Activated T-helper 1 cell treated with Interleukin-2 at 50 U/mL for 16 hours (primary cell): ENCODE measurements at places on chromosomes 7 and 10.

DNA sequence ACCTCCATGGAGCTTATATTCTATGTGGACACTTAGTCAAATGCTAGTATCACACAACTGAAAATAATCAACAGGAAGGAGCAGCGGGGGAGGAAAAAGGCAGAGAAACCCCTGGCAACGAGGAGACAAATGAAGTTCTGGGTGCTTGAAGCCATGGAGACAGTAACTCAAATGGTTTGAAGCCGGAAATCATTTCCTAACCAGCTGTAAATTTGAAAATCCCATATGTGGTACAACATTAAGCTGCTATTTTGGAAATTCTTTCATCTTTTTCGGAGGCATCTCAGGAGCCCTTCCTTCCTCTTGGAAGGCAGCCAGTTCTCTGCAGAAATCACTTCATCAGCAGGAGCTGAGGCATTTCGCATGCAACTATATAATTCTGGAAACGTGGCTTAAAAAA, 91.4 kb downstream of the PPP1R3C start:
- no peak for DNase-seq

- DNase-seq = no peak
Measured at GRCh38 chr7:12570534-12571461, at the start of gene SCIN. Gene SCIN, plus strand, starts transcription at chr7:12570720. Its CDS starts 67 bp downstream, at chr7:12570787.

- no peak for DNase-seq
Measured at GRCh38 chr7:123751821-123752220, 3.0 kb upstream of the WASL start.

DNA sequence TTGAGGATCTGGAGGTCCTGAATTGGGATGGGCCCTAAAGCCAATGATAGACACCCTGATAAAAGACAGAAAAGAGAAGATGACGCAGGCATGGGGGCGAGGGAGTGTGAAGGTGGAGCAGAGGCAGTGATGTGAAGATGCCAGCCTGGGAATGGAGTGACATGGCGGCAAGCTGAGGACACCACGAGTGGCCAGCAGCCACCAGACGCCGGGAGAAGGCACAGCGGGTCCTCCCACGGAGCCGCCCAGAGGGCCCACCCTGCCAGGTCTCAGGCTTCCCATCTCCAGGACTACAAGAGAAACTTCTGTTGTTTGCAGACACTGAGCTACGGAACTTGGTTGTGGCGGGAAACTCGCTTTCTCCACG, 44.9 kb downstream of the DPYSL4 start:
- DNase-seq = no peak

GRCh38 chr10:47406870-47407691, 23.0 kb upstream of the ZNF488 start:
- no peak for DNase-seq

DNA sequence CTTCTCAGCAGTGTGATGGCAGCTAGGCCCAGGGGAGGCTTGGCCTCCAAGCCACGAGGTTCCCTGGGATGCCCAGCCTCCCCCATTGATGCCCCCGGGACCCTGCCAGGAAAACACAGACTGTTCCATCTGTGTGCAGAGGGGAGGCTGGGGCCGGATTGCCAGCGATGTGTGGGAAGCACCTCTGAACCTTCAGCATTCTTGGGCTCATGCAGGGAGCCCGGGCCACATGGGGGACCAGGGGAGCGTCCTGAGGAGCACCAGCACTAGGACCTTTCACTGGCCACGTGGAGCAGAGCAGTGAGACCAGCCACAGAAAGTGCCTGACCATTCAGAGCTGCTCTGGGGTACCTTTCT, 2.6 kb downstream of the IMPDH1 start:
- no peak for DNase-seq

DNA sequence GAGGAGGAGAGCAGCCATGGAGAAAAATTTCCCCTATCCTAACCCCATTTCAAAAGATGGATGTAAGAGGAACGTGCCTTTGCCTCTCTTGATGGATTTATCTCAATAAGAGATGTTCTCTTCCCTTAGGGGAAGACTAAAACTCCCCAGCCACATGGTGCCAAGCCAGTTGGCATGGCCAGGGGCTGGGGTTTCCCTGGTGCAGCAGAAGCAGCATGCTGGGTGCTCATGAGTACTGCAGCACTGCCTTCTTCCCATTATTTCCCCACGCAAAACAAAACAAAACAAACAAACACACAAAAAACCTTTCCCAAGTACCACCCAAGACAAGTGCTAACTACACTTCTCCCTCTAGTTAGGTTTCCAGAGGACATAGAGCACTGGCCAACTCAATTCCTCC, 97.2 kb downstream of the DOCK4 start:
- DNase-seq = no peak

DNA sequence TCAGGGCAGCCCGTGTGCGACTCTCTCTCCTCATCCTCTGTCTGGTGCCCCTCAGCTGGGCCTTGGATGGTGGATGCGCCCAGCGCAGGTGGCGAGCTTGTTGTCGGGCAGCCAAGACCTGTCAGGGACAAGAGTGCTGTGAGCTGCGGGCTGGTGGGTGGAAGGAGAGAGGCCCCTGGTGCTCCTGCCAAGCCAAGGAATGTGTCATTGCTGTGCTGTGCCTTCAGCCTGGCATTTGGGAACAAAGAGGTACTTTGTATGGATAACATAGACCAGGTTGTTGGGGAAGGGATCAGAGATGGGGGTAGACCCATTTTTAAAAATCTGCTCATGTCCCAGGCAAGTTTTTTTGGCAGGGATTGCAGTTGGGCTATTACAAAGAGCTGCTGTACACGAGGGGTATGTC, 120.9 kb downstream of the PKD1L1 start:
- DNase-seq = no peak

- DNase-seq = no peak
Measured at GRCh38 chr10:125011926-125012705, 70.2 kb downstream of the ZRANB1 start.

DNA sequence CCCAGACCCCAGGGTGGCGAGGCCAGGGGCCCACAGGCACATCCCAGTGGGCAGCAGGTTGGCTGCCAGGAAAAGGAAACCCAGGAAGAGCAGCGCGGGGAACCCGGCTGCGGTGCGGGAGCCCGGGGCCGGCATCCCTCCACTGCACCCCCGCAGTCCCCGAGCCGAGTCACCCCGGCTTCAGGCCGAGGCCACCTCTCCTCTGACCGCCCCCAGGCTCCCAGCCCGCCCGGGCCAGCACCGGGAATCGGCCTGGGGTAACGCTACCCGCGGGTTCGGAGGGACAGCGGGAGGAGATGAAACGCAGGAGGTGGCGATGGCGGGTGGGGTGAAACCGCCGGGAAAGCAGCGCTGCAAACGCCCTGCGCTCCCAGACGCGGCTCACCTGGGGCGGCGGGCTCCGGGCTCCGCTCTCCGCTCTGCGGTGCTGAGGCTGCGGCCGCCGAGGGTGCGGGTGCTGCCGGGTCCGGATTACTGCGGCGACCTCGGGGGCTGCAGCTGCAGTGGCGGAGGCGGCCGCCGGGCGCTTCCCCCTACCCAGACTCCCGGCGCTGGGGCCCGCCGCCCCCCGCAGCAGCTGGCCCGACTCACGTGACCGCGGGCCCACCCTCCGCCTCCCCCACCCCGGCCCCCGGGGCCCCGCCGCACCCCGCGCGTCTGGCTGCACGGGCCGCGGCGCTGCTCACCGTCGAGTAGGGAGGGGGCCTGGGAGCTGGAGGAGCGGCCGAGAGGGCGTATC, at the start of gene SCRN1:
Gene SCRN1 (minus strand): TSS at position 545 of the 739 bp plus-strand sequence. CDS start 20,734 bp downstream, outside the sequence.
- DNase-seq = peak; percentile 3

- DNase-seq = no peak
Measured at GRCh38 chr10:119336599-119336998, 129.2 kb downstream of the GRK5 start.

DNA sequence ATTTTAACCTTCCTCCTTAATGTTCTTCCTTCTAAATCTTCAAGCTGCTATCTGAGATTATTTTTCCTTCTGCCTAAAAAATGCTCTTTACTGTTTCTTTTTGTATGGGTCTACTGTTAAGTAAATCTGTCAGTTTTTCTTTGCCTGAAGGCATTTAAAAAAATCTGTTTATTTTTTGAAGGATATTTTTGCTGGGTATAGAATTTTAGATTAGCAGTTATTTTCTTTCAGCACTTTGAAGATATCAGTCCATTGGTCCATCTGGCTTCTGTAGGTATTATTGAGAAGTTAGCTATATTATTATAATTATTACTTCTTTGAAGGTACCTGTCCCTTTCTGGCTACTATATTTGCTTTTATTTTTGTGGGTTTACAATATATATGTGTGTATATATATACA, 171.4 kb downstream of the BBS9 start:
- DNase-seq = no peak

DNA sequence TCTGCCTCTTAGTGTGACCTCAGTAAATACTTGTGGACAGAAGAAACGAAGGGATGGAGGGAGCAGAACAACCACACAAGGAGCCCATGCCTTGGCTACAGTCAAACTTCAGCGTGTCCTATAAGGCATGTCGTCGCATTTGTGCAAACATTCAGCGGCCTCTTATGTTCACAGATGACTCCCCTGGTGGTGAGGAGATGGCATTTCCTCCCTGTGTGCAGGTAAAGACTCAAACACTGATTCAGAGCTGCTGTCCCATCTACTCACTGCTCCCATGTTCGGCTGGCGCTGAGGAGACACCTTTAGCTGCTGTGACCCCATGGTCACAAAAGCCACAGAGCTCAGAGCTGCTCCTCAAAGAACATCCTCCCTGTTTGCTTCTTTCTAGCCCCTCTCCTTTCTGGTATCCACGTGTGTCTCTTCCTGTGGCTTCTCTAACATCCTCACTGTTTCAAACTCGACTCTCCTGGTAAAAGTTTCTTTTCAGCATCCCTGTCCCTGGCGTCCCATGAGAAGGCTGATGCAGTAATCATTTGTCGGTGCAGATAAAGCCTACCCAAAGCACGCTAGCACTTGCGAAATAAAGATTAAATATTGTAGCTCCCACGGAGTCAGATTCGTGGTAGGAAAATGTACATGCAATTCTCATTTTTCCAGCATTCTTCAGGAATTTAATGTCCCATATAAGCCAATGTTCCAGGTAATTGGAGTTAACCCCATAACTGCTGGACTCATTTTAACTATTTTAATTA, 124.9 kb upstream of the NEBL start:
- DNase-seq = no peak

- no peak for DNase-seq
Measured at GRCh38 chr7:15891151-15891881, 204.8 kb upstream of the MEOX2 start.

DNA sequence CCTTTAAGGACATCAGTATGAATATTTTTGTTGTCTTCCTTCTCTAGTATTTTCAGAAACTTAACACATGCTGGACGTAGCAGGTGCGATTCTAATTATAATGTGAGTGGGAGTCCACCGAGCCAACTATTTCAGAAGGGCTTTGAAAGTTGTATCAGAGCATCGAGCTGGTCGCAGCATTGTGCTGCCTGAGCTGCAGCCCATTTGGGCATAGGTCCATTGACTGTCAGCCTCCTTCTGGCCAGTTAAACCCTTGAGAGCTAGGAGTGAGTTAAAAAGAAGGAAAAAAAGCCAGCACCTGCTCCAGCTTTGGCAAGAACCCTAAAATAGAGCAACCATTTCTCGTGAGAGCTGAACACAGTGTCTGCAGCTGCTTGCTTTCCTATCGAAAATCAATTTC, 47.8 kb downstream of the SLC35G1 start:
- DNase-seq = no peak

- no peak for DNase-seq
Measured at GRCh38 chr7:25804154-25804553, 347.8 kb upstream of the NFE2L3 start.

DNA sequence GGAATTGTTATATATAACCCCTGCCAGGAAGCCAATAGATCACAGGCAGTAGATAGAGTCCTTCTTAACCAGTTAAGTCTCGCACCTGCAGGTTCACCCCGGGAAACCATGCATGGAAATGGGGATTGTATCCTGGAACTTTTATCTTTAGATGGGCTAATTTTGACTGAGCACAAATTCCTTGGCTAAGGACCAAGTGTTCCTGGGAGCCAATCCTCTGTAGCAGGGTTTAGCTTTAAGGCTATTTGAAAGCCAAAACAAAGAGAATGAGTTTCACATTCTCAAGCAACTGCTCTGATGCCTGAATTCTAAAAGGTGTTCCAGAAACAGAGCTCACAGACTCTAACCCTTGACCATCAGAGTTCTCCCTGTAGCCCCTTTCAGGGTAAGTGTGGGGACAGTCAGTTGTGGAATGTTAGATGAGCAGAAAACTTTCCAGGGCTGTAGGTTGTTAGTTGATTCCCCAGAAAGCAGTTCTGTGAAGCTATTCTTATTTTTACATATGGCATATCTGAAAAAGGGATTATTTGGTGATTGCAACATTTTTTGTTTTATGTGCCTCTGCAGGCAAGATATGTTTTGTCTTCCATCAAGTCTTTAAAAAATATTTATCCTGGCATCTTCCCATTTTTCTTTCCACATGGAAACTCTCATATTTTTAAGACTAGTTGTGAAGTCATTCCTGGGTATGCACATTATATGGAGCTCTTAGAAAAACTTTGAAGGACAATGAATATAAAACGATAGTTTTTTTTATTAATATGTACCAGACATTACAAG, 16.2 kb upstream of the NPVF start:
- DNase-seq = no peak

- DNase-seq = no peak
Measured at GRCh38 chr10:101221549-101221948, 7.7 kb downstream of the LBX1 start.

GRCh38 chr7:47725031-47725780, 143.3 kb upstream of the TNS3 start:
- DNase-seq = no peak

GRCh38 chr10:68562661-68563570, 2.8 kb downstream of the TET1 start:
- no peak for DNase-seq

GRCh38 chr10:23754179-23754578, 315.3 kb downstream of the OTUD1 start:
- DNase-seq = no peak

DNA sequence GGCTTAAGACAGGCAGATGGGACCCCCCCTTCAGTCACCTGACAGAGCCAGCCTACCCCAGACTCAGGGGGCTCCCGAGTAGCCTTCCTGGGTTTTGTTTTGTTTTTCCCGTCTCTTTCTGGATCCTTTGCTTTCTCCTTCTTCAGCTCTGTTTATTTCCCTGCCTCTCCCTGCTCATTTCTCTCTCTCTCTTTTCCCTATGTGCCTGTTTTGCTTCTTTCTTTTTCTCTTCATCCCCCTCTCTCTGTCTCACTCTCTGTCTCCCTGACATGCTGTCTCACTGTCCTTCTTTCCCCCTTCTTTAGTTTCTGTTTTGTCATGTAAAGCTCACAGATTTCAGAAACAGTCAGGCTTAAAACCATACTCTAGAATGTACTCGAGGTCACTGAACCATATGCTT, 38.2 kb upstream of the SLC29A3 start:
- DNase-seq = no peak

DNA sequence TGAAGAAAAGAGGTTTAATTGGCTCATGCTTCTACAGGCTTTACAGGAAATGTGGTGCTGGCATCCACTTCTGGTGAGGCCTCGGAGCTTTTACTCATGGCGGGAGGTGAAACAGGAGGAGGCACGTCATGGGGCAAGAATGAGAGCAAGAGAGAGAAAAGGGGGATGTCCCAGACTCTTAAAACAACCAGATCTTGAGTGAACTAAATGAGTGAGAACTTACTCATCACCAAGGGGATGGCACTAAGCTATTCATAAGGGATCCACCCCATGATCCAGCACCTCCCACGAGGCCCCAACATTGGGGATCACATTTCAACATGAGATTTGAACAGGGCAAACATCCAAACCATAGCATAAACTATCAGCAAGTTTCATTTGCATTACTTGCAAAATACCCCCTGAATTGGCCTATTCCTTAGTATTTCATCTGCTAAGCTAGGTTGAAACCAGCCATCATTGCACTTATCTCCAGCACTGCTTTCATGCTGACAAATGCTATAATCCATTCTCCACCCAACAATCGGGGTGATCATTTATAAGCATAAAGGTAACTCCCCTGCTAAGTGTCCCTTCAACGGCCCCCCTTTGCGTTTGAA, 179.0 kb downstream of the NOC3L start:
- DNase-seq = no peak
